ENCODE measurements at places on chromosomes 6 and 20.

DNA sequence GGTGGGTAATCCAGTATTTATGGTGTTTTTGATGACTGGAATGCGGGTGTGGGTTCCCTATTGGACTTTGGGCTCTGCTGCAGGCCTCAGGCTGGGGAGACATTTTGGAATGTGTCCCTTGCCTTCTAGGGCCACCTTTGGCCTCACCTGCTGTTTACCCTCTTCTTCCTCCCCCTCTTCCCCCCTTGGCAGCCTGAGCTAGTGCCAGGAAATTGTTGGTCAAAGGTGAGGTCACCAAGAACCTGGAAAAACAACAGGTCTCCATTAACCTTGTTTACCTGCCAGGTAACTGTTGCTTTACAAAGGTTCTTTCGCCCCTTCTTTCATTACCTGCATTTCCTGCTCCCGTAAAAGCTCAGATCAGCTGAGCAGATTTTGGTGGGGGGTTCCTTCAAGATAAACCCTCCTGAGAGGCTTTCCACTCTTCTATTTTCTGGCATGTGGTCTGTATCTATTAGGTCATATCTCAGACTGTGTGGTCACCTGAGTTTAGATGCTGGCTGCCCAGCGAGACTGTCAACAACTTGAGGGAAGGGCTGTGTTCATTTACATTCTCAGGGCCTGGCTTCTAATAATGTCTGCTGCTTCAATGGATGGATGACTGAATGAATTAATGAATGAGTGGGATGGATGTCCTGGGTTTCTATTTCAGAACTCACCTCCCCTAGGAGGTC is 34.7 kb downstream of the VEGFA start:
- no peak for DNase-seq

DNA sequence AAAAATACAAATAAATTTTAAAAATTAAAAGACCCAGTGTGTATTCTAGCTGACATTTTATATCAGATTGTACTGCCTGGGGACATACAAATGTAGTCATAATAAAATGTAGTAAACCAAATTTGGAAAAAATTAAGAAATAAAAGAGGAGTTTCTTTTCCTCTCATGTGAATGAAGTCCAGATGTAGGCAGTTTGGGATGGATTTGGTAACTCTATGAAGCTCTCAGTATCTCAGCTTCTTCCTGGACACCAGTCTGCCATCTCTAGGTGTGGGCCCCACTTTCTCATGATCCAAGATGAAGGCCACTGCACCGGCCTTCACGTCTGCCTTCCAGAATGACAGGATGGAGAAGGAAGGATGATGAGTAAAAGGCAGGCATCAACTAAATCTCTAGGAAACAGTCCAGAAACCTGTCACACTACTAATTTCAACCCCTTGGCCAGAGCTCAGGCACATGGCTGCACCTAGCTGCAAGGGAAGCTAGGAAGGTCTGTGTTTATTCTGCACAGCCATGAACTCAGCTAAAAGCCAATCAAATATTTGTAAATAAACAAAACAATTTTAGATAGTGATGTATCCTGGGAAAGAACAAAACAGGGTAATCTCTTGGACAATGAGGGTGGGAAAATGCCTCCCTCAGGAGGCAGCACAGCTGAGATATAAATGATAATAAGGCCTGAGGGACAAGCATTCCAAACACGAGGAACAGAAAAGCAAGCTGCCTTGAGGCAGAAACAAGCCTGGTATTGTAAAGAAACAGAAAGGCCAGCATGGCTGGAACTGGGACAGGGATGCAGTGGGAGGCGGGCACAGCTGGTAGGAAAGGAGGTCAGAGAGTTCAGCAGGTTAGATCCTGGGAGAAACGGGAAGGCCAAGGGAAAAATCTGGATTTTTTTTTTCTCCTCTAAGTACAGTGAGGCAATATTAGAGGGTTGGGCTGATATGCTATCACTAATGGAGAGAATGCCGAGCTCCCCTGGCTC is 88.5 kb upstream of the PTPN1 start:
- DNase-seq: no peak

- DNase-seq: no peak
These were observed 9.8 kb downstream of the SPATS1 start for GRCh38 chr6:44352259-44352658.

DNA sequence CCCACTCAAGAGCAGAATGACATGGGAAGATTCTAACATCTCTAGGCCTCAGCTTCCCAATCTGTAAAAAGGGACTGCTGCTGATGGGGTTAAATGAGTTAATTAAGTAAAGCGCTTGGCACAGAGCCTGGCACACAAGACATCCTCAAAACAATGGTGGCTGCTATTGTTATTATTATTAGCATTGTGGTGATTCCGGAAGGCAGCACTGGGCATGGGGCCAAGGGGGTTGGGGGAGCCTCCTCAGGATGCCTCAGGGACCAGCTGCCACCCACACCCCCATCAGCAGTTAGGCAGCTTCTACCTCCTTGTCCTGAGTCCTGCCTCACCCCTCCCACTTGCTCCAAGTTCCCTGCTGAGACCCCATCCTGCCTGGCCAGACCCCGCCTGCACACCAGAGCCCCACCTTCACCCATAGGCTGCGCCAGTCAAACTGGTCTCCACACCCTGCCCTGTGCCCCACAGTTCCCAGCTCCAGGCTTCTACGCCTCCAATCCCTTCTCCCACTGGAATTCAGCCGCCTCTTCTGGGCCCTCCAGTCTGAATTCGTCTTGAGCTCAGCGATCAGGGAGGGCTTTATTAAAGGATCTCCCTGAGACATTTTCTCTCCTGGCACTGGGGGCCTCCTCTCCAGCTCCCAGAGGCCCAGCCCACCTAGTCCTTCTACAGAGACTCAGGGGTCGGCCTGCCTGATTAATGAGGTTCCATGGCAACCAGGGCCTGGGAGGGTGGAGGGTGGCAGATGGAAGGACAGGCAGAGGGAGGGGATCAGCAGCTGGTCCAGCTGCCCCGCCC is 1.5 kb downstream of the E2F1 start:
- no peak for DNase-seq

DNA sequence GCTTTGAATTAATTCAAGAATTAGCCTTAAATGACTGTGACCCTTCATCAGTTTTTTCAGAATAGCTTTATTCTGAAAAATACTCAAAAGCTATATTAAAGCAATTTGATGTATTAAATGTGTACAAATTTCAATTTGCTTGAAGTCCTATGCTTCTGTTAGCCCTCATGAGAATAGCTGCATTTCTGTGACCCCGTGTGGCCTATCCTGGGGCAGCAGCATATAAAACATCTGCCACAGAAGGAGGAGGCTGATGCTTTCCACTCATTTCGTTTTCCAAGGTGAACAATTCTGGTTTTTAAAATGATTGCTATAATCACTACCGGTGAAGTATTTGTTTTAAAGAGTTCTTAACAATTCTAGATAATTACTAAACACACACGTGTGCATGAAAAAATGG is 360.3 kb downstream of the BTBD9 start:
- DNase-seq: no peak

- no peak for DNase-seq
These were observed 6.3 kb downstream of the ADTRP start for GRCh38 chr6:11772109-11772825.

DNA sequence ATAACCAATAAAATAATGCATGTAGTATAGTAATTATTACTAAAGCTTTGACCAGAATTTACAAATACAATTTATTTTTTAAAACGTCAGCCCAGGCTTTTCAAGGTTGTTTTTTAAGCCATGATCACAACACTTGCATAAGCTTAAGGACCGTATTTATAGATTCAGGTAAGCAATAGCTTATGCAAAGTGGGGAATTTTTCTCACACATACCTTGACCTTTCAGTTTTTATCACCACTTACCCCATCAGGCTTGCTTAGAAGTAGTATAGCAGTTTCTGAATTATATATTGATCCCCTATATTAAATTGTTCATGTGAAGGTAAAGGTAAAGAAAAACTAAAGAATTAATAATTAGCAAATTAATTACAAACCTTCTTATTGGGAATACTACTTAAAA is 232.3 kb upstream of the FKBP1C start:
- no peak for DNase-seq

GRCh38 chr6:22448291-22448711 is 121.1 kb upstream of the HDGFL1 start:
- DNase-seq: no peak

GRCh38 chr6:89022798-89023197 is 57.8 kb upstream of the PNRC1 start:
- DNase-seq: no peak

DNA sequence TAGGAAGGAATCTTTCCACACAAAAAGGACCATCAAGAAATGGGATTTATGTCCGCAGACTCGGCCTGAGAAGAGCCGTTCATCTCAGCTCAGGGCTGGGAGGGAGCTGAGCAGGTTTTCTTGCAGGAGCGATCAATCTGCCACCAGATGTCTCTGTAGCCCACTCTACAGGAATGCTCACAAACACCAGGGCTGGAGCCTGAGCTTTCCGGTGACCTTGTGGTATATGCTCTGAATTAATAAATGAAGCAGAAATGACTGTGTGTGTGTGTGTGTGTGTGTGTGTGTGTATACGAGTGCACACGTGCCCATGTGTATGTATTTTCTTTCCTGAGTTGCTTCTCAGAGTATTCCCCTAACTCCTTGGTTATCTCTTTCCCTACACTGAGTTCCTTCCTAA is 12.0 kb downstream of the CD83 start:
- DNase-seq: no peak

DNA sequence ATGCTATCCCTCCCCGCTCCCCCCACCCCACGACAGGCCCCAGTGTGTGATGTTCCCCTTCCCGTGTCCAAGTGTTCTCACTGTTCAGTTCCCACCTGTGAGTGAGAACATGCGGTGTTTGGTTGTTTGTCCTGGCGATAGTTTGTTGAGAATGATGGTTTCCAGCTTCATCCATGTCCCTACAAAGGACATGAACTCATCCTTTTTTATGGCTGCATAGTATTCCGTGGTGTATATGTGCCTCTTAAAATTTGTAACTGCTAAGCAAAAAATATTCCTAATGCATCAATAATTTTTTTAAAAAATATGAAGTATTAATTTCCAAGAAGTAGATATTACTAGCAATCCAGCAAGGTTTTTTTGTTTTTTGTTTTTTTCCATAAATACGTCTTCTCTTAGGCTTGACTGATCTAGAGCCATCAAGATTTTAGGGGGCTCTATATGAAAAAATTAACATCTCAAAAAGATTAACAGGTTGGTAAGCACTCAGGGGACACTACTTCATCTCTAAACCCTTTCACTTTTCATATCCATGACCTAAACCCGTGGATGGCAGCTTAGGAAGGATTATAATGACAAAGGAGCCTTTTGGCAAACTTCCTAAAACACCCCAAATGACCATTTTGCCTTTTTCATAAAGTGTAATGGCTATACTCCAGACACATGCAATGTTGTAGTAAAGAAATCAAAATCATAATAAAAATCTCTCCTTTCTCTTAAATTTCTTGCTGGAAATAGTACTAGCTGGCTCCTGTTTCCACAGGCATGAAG is 14.2 kb downstream of the MAP7 start:
- DNase-seq: no peak

DNA sequence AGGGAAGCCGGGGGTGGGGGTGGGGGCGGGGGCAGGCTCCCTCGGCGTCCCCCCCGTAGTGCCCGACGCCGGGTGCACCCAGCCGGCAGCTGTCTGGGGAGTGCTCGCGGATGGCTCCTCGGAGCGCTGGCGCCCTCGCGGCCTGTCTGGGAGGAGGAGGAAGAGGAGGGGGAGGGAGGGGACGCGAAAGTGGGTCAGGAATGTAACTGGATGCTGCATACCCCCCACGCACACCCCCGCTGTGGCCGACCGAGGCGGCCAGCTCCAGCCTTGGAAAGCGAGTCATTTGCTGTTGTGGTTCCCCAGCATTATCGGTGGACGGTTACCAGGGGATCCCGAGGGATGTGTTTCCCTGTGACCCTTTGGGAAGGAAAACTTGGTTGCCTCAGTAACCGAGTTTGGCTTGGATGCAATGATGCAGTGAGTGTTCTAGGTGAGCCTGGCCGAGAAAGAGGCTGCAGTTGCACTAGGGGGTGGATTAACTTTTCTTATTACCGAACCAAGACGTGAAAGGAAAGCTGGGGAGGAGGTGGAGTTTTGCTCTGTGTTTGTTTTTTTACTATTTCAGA is 55.2 kb upstream of the RREB1 start:
- DNase-seq: no peak

GRCh38 chr6:12941422-12941821 is 224.9 kb downstream of the PHACTR1 start:
- no peak for DNase-seq

GRCh38 chr20:29740951-29741593 is 1516.4 kb upstream of the DEFB115 start:
- no peak for DNase-seq

- no peak for DNase-seq
These were observed 9.6 kb upstream of the SLC2A10 start for GRCh38 chr20:46699651-46700359.

GRCh38 chr6:164105705-164106104 is 691.2 kb downstream of the QKI start:
- DNase-seq: no peak

DNA sequence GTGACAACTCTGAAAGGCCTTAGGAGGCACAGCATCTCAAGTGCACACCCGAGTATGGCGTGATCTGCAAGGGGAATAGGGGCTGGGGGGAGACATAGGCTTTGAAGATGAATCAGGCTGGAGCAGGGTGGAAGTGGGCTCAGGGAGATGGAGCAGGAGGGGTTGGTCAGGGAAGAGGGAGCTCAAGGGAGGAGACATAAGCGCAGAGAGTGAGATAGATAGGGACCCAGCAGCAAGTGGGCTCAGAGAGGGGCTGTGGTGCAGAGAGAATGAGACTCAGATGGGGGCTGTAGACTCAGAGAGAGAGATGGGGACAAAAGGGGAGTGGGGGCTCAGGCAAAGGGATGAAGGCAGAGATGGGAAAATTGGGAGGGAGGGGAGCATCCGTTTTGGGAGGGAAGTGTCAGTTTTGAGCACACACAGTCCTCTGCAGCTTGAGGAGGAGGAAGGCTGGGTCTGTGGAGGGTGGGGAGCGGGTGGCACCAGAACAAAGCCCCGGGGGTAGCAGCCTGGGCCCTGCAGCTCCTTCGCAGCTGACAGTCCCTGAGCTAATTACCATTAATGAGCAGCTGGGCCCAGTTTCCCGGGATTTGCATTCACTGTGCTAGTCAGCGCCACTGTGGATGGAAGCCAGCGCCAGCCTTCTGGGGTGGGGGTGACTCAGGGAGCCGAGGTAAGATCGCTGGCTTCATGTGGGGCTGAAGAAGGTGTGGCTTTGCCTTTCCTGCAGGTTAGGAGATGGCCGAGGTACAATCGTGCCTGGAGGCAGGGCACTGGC is 18.7 kb downstream of the SRXN1 start:
- no peak for DNase-seq

DNA sequence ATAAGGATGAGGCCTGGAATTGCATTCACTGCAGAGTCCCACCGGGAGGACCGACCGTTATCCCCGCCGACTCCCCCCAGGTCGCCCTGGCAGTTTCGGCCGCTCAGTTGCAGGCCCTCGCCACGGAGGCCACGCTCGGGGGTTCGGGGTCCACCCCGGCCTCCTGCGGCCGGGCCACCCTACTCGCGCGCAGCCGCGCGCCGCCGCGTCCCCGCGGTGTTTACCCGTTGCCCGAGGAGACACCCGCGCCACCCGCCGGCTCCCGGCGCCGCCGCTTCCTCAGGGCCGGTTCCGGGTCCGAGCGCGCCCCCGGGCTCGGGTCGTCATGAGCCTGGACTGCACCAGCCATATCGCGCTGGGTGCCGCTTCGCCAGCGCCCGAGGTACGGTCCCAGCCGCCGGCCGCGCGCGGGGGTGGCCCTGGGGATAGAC is at the start of gene CCDC170:
CCDC170 (plus strand) TSS at position 214 of the 431 bp plus-strand sequence; CDS start at position 326, 112 bp downstream.
- DNase-seq: no peak
